Kasumi-1 (cell line): ENCODE measurements at places on chromosomes 16 and 17.
A peak's percentile ranks its signal among the peaks of the same experiment; 100 is the strongest.

DNA sequence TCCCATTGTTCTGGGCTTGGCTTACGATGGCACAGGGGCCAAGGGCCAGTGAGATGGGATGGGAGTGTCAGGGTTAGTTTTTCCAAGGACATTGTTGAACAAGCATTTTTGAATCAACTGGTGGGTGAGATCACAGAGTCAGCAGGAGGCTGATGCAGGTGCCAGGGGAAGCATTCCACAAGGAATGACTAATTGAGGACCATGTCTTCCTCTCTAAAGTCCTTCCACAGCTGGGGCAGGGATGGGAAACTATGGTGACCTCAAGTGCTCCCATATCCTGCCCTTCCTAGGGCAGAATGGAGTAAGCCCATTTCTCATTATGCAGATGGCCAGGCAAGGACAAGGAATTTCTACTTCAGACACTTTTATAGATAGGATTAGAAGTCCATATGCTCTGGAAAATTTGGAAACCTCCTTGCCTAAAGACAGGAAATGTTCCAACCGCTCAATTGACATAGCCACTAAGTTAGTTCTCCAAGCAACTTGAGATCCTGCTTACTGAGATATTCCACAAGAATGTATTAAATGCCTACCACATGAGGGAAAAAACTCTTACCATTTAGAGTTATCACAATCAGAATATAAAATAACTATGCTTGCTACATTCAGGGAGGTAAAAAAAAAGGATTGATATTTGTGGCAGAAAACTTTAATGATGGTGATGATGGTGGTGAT is 21.2 kb upstream of the ENGASE start:
- no peak for DNase-seq

DNA sequence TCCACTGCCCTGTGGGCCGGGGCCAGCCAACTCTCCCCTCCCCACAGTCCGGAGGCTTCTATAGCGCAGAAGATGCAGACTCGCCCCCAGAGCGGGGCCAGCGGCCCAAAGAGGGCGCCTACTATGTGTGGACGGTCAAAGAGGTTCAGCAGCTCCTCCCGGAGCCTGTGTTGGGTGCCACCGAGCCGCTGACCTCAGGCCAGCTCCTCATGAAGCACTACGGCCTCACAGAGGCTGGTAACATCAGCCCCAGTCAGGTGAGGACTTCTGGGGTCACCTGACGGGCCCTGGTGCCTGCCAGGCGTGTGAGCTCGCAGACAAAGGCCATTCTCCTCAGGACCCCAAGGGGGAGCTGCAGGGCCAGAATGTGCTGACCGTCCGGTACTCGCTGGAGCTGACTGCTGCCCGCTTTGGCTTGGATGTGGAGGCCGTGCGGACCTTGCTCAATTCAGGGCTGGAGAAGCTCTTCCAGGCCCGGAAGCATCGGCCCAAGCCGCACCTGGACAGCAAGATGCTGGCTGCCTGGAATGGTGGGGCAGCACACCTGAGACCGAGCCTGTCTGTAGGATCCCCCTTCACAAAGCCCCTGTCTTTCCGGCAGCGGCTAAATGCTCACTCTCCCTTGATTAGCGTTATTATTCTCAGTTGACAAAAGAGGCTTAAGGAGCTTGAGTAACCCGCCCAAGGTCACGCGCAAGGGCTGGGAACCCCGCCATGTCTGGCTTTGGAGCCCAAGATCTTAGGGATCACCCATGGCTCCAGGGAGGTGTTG is 3.9 kb downstream of the SPATA20 start:
- peak; percentile 52 for DNase-seq

GRCh38 chr16:83971165-83972130 is 3.4 kb downstream of the NECAB2 start:
- DNase-seq = no peak

GRCh38 chr17:63587770-63588169 is 12.9 kb upstream of the TACO1 start:
- DNase-seq = no peak

DNA sequence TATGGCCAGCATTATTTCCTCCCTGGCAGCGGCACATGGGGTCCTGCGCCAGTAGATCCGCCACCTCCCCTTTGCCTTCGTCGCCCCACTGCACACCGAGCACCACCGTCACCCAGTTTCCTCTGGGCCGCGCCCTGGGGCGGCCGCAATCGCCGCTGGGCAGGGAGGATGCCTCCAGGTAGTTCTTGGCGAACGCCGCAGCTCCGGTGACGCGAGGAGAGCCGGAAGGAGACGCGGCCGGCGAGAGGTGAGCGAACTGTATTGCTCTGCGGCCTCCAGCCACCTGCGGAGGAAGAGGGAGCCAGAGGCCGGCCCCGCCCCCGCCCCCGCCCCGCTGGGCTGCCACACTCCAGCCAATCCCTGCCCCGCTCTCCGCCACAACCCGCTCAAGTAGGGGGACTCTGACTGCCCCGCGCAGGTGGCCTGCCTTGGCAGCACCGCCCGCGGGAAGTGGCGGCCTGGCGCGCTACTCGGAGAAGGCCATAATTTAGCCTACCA is 11.8 kb upstream of the SLFN13 start:
- DNase-seq = no peak

DNA sequence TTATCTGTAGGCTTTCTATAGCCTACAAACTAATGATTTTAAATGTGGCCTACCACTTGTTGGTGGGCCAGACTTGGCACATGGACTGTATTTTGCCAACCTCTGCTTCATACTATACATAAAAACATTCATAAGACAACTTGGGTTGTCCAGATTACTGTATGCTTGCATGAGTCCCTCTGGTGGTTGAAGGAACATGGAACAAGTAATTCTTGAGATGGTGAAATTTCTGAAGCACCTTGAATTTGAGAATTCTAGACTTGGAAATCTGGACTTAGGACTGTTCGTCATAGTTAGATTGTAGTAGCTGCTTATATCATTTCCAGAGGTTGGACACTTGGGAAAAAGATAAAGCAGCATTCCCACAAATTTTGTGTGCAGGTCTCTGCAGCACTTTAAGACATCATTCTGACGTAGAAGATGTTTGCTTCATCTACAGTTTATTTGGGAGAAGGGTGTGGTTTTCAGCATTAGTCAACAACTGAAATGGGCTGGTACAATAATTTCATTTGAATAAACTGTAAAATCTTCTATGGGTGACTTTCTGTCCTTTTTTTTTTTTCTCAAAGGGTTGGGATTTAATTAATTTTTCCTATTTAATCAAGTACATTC is 31.2 kb downstream of the NFATC3 start:
- peak; percentile 40 for DNase-seq

DNA sequence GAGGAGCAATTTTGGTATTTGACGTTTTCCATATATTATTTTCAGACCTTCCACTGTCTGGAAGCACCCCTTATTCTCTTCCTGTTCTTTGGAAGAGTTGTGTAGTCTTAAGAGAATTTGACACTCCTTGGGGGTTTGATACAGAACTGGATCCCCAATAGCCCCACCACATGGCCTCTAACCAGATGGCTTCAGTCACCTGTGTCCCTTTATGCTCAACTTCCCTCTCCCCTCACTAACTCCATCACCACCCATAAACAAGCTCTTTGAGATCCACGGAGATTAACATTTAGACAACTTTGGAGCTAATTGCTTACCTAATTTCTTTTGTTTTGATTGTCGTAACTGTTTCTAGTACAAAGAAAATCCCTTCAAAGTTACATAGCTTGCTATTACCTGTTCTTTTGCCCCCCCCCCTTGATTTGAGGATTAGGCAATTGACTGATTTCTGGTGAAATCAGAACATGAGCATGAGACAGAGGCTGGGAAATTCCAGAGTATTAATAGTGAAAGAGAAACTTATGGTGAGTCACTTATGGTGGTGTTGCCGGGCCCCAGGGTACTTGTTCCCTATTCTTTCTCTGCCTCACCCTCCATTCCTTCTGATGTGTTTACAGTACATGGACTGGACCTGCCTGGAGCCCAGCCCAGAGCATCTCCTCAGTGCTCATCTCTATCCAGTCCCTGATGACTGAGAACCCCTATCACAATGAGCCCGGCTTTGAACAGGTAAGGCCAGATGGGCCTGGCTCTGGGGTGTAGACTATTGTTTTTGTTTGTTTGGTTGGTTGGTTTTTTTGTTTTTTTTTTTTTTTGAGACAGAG is 7.5 kb downstream of the UBE2Z start:
- no peak for DNase-seq

GRCh38 chr17:6471531-6472465 is 27.5 kb downstream of the PIMREG start:
- peak; percentile 15 for DNase-seq

- DNase-seq = no peak
Measured at GRCh38 chr16:30769379-30770089, 7.4 kb downstream of the RNF40 start.

- no peak for DNase-seq
Measured at GRCh38 chr17:82118168-82118814, 20.3 kb upstream of the FASN start.

DNA sequence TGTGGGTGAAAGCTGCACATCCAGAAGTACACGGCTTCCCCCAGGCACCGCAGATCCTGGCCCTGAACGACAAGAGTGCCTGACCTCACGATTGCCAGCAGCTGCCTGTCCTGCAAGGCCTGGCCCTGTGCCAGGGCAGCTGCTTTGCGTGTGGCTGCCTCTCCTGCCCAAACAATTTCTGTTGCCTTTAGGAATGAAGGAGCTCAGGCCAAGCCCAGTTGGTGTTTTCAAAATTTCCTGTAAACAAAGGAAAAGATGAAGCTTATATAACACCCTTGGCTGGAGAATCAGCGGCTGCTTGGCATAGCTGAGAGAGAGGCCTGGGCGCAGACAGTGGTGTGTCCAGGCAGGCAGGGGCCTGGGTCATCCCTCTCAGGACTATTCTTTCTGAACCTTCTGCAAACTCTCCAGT is 11.7 kb upstream of the SLC47A2 start:
- no peak for DNase-seq
